Head of caudate nucleus (tissue), 42 donors: ENCODE measurements at places on chromosomes 2 and 18.
A peak's percentile ranks its signal among the peaks of the same experiment; 100 is the strongest.

DNA sequence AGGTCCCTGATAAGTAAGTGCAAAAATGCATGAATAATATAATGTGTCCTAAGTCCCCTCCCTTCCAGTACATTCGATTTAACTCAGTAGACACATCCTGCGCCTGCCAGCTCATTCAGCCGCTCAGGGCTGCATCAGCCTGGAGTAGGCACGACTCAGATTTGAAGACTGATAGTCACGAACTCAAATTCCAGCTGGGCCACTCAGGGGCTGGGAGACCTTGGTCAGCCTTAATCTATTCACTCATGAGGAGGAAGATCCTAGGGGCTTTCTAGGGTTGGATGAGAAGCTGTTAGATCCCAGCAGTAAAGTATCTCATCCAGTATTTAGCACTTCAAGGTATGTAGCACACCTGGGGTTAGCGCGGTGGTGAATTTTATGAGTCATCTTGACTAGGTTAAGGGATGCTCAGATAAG is 98.9 kb upstream of the ODC1 start:
- DNase-seq, result no peak

DNA sequence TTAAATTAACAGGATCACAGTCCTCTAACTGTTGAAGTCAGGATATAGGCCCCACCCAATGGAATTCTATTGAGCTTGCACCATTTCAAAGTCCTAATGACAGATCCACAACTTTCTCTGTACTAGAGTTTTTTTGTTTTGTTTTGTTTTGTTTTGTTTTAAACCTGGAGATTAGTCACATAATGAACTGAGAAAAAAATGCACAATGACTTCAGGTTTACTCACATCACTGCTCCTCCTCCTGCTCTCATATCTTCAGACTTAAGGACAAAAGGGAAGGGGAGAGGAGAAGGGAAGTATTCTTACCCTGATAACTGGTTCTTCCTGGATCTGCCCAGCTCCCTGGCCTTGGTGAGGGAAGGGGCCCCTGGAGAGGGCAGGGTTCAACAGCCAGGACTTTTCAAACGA is 208.2 kb upstream of the EPHA4 start:
- no peak for DNase-seq

- DNase-seq, result no peak
Measured at GRCh38 chr2:75012080-75012479, 53.6 kb downstream of the POLE4 start.

GRCh38 chr18:11119550-11119949 is 29.8 kb downstream of the PIEZO2 start:
- DNase-seq, result peak; percentile 75

- DNase-seq, result peak; percentile 29
Measured at GRCh38 chr2:224041554-224041953, 2.5 kb upstream of the SERPINE2 start.

DNA sequence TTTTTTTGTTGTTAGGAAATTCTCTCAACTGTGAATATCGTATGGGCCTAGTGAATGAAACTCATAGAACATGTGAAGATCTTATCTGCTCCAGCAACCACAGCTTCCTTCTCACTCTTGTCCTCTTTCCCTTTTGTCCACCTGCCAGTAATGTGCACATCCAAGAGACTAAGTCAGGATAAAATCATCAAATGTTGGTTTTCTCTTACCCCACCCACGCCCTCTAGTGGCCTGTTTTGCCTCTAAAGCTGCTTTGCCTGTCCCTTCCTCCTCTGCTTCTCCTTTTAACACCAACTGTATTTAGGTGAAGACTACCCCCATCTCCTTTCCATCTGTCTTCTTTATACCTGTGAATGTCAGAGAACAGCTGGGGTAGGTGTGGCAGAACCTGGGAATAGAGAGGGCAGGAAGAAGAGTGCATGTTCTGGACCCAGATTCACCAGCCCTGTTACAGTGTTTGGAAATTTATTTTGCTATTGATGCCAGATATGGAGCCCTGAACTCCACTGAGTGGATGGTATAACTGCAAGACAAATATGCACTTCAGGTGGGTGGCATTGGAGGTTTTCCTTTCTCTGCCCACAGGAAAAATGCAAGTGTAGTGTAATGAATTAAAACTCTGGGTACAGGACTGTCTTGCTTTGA is 8.4 kb upstream of the MGAT5 start:
- peak; percentile 80 for DNase-seq

DNA sequence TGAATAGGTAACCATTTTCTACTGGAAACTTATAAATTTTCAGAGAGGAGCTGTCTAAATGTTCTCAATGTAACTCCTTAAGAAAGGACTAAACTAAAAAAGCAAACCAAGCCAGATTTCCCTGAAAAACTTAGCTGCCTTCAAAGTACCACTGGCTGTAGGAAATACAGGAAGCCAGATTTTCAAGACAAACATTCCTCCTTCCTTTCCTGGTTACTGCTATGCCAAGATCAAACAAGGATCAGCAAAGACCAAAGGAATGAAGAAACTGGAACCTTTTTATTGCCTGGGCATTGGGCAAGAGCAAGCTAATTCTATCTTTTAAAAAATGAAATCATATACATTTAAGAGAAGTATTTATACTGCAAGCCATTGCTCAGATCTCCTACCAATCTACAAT is 212.7 kb downstream of the DYM start:
- DNase-seq, result no peak

GRCh38 chr2:44746856-44747615 is 194.5 kb upstream of the SIX3 start:
- no peak for DNase-seq

GRCh38 chr2:71796174-71796593 is 342.8 kb downstream of the DYSF start:
- DNase-seq, result no peak

DNA sequence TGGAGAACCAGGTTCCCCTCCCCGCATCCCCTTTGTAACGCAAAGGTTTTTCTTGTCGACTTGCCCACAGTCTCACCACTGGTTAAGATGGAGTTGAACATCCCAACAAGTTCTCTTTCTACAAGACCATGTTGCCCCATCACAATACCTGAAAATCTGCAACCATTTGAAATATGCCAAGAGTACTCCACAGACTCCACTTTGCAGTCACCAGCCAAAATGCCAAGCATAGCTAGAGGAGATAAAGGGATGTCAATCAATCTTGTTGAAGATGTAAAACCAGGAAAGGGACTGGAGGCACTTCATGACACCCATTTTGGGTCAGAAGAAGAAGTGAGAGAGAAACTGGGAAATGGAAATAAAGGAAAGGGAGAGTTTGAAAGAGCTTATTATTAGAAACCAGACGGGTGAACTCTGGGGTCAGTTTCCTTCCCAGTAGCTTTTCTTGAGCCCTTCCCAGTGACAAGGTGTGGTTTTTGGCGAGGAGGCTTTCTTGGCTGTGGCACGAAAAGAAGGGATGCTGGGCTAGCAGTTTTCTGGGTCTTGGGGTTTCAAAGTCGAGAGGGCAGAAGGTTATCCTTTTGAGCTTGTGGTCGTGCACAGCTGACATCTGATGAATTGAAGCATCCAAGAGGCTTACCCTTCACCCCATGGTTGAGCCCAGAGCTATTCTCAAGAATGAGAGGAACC is 79.3 kb downstream of the ACAA2 start:
- no peak for DNase-seq

DNA sequence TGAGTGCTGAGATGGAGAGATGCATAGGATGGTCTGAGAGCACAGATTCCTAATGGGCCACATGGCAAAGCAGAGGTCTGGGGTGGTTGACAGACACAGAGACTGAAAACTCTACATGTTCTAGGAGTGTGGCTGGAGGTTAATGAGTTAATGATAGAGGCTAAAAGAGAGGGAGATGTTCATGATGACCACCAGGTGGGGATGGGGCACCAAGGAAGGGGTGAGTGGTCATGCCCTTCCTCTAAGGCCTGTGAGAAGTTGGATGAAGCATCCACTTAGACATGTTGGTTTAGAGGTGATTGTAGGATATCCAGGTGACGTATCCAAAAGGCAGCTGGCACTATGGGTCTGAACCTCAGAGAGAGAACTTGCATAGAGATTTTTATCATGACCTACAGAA is 102.1 kb downstream of the LRP2 start:
- no peak for DNase-seq

DNA sequence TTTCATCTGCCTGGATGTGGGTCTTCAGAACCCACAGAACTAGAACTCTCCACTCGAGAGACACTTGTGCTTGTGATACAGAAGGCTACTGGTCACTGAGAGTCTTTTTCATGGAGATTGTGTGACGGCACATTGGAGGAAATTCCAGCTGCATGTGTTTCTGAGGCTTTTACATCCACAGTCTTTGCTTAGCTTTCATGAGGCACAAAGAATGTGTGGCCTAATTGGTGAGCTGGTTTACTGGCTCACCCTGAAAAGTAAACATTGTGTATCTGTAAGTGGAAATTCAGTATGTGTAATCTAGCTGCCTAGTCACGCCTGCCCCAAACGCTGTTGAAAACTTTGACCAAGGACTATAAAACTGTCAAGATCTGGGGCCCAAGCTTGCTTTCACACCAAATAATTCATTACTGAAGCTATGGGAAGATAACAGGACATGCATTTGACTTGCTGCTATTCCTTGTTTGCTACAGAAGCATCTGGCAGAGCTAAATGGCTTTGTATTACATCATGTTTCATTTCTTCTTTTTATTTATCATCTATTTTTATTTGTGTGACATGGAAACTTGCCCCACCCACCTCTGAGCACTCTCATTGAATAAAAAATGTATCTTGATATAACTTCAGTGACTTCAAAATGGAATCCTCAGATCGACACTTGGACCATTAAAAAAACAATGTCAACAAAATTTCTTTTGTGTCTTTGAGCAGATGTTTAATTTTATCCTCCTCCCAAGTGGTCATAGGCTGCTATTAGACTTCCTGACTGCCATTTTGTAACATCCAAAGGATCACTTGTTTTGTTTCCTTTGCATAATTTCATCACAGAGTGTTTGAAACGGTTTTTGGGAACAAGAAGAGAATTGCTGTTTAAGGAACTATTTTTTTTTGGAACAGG is 80.2 kb downstream of the EFEMP1 start:
- no peak for DNase-seq

DNA sequence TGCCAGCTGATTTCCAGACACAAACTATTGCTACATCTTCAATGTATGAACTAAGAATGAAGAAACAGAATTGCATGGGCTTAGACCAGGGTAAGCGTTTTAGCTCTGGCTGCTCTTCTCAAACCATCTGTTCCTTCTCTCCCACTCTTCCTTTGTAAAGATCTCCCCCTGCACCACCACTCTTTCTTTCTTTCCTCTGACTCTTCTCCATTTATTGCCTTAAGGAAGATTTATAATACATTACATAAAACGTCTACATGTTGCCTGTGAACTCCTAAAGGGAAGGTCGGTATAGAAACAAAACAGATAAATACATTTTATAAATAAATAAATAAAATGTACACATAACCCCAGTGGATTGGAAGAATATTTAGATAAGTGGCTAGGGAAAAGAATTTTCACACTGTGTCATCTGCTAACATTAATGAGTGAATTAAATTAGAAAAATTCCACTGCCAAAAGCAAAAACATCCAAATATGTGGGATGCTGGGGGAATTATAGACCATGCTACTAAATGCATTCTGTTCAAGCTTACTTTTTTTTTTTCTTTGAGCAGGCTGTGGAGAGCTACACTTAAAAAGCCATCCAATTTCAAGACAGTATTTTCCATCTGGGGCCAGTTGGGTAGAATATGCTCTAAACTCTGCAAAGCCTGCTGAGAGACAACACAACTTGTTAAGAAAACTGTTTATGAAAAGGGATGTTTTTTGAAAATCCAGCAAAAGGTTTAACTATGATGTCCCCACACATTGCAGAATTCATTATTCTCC is 41.5 kb downstream of the NCKAP5 start:
- no peak for DNase-seq

DNA sequence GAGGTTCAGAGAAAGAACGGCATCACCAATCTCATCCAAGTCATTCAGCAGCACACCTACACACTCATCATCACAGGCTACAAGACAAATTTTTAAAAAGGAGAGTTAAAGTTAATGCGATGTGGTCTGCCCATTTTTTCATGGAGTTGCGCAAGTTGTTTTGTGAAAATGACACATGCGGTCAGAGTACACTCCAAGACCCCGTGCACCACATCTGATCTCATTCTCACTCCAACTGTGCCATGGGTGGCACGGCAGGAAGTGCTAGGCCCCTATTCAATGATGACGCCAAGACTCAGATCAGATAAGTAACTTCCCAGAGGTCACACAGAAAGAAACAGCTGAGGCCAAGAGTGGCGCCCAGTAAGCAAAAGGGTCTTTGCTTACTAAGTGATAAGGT is 119.8 kb downstream of the LAMA1 start:
- no peak for DNase-seq

DNA sequence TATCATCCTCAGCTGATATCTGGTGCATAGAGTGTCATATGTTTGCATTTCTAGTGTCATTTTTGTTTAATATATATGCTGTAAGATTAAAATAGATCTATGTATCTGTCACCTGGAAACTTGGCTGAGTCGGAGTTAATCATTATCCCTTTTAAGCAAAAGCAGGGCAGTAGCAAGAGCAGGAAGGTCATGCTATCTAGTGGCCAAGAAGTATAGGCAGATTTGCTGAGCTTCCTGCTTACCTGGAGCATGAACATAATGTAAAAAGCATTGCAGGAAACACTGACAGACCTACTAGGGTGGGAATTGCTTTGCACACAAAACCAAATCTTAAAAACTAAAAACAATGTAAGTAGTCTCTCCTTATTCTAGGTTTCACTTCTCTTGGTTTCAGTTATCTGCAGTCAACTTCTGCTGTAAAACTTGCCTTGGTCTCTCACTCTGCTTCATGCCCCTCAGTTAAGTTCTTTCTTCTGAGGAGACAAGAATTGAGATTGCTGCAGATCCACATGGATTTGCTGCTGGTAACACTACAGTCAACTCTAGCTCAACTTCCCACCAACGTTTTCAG is 295.3 kb downstream of the CDH7 start:
- DNase-seq, result no peak

GRCh38 chr2:22167256-22167655 is 1043.5 kb downstream of the TDRD15 start:
- DNase-seq, result no peak

- DNase-seq, result no peak
Measured at GRCh38 chr18:74632856-74633255, 35.2 kb downstream of the ZNF407 start.

- DNase-seq, result no peak
Measured at GRCh38 chr18:31720867-31721266, 36.5 kb upstream of the B4GALT6 start.

DNA sequence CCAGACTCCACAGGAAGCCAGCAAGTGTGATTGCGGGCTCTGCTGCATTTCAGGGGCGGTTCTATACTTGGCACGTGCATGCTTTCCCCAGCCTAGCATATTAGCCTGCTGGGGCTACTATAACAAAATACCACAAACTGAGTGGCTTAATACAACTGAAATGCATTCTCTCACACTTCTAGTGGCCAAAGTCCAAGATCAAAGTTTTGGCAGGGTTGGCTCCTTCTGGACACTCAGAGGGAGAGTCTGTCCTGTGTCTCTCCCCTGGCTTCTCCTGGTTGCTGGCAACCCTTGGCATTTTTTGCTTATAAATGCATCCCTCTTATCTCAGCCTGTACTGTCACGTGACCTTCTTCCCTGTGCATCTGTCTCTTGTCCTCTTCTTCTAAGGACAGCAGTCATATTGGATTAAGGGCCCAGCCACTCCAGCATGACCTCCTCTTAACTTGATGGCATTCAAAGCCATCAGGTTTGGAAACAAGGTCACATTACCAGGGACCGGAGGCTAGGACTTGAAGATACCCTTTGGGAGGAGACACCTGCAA is 138.7 kb downstream of the RNF152 start:
- no peak for DNase-seq

- no peak for DNase-seq
Measured at GRCh38 chr2:219278655-219279150, 463 bp upstream of the DNAJB2 start.
